Aorta (tissue), 5 donors: ENCODE measurements at places on chromosomes 4 and X. TPM values are rescaled to one million over a fixed set of nuclear protein-coding genes. Genes with fewer than 3 reads are reported as not detected.

DKK2 gene
- 2.5 TPM for total RNA-seq

CDK16 gene
- total RNA-seq, result 52.5 TPM

GAB3 gene
- total RNA-seq, result 5.2 TPM

L1CAM gene
- total RNA-seq, result 11.6 TPM

AADAT gene
- total RNA-seq, result 5.7 TPM

ARHGAP10 gene
- 94.5 TPM for total RNA-seq

EFHC2 gene
- 0.84 TPM for total RNA-seq

SUPT20HL1 gene
- total RNA-seq, result 0.15 TPM

SPANXN3 gene
- total RNA-seq, result not detected

DMRTC1 gene
- total RNA-seq, result not detected

METTL14 gene
- total RNA-seq, result 43.6 TPM

- H3K27ac ChIP-seq, result no peak overlapping the region
- no peak for DNase-seq
- no peaks in the 10 kb centered on the region for H3K27me3 ChIP-seq
- no peaks in the 10 kb centered on the region for H3K4me1 ChIP-seq
Observed at GRCh38 chrX:114162068-114162735, 421.7 kb upstream of the HTR2C start.

- H3K36me3 ChIP-seq, result no peaks in the 10 kb centered on the region
- no peak overlapping the region for H3K4me3 ChIP-seq
- H3K4me1 ChIP-seq, result no peaks in the 10 kb centered on the region
- no peak overlapping the region for H3K27ac ChIP-seq
- DNase-seq, result no peak
Observed at GRCh38 chr4:67935888-67936287, 27.4 kb downstream of the TMPRSS11A start.

GRCh38 chrX:120000490-120001246, 57.1 kb upstream of the NKAP start:
- H3K4me1 ChIP-seq, result no peaks in the 10 kb centered on the region
- no peak overlapping the region for H3K27ac ChIP-seq
- no peaks in the 10 kb centered on the region for H3K27me3 ChIP-seq
- no peaks in the 10 kb centered on the region for H3K36me3 ChIP-seq

DNA sequence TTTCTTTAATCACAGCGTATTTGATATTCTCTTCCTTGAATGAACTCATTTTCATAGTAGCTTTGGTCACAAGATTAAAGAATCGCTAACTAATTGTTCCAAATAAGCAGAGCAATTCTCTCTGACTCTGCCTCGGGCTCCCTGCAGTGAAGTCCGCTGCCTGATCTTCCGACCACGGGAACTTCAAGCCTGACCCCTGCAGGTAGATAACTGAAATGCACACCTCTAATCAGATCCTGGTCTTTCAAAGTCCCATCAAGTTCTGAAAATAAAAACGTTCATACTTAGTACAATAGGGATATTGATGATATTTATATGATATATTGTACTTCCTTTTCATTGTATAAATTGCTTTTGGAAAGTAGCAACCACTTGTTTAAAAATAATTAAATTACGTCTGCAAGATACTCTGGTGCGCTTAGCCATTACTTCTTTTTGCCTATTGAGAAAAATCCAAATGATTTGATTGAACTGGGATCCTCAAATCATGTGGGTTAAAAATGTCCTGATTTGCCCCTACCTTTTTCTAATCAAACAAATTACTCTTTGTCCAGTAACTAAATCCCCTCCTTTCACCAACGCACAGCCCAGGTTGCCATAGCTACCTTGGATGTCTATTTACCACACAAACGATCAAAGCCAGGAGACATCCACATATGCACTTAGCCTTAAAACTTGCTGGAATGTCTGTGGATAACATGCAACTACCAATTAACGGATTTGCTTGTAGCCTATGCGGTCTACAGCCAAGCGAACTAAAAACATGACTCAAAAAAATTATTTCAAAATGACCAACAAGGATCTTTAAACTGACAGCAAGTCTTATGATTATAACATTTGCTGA, 4.2 kb downstream of the MID1 start:
- no peaks in the 10 kb centered on the region for H3K27me3 ChIP-seq
- no peak overlapping the region for H3K4me3 ChIP-seq
- no peak for DNase-seq
- no peaks in the 10 kb centered on the region for H3K4me1 ChIP-seq

DNA sequence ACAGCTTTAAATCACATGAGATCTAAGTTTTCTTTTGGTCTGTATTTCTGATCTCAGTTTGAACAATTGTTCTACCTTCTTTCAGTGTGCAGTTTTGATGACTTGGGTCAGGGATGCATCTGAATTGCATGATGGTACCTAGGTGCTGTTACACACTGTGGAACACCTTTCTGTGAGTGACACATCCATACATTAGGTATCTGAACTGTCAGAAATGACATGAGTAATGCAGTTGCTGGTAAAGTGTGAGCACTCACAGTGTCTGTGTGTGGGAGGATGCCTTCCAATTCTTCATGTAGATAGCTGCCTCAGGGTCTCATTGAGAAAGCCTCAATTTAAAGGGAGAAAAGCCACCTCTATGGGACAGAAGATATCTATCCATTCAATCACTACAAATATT, 411.9 kb downstream of the PPARGC1A start:
- H3K36me3 ChIP-seq, result no peaks in the 10 kb centered on the region
- no peak overlapping the region for H3K4me3 ChIP-seq
- no peak overlapping the region for H3K27ac ChIP-seq
- no peaks in the 10 kb centered on the region for H3K4me1 ChIP-seq
- H3K27me3 ChIP-seq, result no peaks in the 10 kb centered on the region

DNA sequence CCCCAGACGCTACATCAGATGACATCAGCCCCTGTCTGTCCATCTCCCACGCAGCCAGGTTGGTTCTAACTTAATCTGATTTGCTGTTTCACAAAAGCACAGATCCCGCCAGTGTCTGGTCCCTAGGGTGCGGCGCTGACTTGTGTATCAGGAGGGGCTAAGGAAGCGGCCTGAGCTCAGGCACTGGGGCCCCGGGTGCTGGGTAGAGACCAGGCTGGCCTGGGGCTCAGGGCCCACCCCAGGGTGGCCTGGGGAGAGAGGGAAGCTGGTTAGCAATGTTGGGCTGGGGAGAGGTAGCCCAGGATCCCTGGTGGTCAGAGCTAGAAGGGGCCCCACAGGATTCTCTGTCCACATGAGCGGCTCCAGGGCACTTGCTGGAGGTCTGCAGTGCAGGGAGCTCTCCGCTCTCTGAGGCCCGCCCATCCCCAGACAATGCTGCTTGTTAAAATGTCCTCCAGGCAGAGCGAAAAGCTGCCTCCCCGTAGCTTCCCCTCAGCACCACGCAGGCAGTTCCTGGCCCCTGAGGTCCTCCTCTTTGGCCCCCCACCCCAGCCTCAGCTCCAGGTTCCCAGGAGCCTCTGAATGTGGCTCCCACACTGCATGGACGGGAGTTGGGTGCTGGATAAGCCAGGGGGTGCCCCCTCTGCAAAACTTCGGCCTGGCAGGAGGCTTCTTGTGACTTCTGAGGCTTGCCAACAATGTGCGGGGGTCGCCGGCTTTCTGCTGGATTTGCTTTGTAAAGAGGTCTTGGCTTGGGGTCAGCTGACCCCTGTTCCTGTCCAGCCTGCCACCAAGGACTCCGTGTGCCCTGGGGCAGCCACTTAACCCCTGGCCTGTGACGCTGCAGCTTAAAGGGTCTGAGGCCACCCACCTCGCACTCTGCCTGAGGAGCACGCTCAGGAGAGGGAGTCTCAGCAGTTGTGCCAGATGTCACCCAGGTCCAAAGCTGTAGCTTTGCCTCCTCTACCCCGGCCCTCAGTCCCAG, 112.9 kb downstream of the CPZ start:
- no peaks in the 10 kb centered on the region for H3K36me3 ChIP-seq
- DNase-seq, result no peak
- no peak overlapping the region for H3K4me3 ChIP-seq
- H3K27ac ChIP-seq, result no peak overlapping the region
- H3K27me3 ChIP-seq, result no peaks in the 10 kb centered on the region

GRCh38 chr4:187500796-187501195, 494.8 kb upstream of the ZFP42 start:
- H3K36me3 ChIP-seq, result no peaks in the 10 kb centered on the region
- H3K27me3 ChIP-seq, result no peaks in the 10 kb centered on the region
- no peak for DNase-seq
- no peak overlapping the region for H3K4me3 ChIP-seq
- H3K27ac ChIP-seq, result no peak overlapping the region
- no peaks in the 10 kb centered on the region for H3K4me1 ChIP-seq

DNA sequence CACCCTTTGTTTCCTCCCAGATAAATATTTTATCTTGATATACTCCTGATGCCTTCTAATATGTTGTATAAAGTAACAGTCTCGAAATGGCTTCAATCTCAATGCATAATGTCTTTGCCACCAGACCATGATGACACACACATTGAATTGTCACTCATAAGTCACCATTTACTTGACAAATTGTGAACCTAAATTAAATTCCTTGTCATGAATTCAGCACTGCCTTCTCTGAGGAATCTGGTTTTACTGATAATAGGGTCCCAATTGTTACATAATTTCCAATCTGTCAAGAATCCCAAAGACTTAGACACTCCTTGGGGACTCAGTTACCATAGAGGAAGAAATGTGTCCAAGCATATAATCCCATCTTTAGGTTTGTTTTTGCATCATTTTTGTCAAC, 82.3 kb downstream of the NWD2 start:
- no peak overlapping the region for H3K27ac ChIP-seq
- no peaks in the 10 kb centered on the region for H3K36me3 ChIP-seq
- no peak for DNase-seq
- H3K4me1 ChIP-seq, result no peaks in the 10 kb centered on the region
- H3K27me3 ChIP-seq, result no peaks in the 10 kb centered on the region

GRCh38 chrX:9797384-9798360, 11.4 kb downstream of the SHROOM2 start:
- H3K27me3 ChIP-seq, result no peaks in the 10 kb centered on the region
- DNase-seq, result no peak
- H3K4me1 ChIP-seq, result no peaks in the 10 kb centered on the region
- H3K4me3 ChIP-seq, result no peak overlapping the region
- no peaks in the 10 kb centered on the region for H3K36me3 ChIP-seq

DNA sequence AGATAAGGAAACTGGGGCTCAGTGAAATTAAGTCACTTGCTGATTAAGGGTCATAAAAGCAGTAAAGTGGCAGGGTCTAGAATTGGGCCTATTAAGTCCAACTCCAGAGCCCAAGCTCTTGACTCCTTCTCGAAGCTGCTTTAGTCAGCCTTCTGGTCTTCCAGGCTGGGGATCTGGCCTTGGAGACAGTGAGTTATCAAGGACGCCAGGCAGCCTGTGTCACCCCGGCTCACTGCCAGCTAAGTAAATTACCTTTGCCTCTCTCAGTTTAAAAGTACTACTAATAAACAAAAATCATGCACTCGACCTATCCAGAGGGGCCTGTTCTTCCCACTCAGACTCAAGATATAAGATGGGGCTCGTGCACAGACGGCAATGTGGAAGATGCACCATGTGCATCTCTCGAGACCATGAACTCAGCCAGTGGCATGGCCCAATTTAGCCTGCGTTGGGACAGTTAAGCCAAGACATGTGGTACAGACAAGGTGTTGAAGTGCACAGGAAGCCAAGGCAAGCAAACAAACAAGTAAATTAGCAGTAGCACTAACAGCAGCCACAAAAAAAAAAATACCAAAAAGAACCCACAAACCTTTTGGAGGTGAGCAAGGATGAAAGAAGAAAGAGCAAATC, 62.0 kb upstream of the MAP3K15 start:
- DNase-seq, result no peak
- no peak overlapping the region for H3K27ac ChIP-seq
- H3K4me3 ChIP-seq, result no peak overlapping the region
- no peaks in the 10 kb centered on the region for H3K36me3 ChIP-seq
- H3K27me3 ChIP-seq, result no peaks in the 10 kb centered on the region
- no peaks in the 10 kb centered on the region for H3K4me1 ChIP-seq

DNA sequence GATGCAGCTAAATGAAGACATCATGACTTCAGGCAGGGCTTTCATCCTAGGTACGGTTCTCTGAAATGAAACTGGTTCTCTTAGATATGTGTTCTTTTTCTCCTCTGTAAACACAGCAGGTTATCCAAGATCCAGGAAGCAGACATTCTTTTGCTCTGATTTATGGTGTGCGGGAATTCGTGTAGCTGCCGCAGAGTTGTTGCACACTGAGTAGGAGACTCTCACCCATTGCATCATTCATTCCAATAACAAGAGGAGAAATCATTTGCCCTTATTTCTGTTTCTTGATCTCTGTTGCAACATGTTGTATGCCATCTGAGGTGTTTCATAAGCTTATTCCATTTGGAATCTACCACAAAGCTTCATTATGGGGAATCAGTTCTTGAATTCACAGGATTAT, 133.6 kb upstream of the VCX2 start:
- no peak for DNase-seq
- no peak overlapping the region for H3K4me3 ChIP-seq
- no peaks in the 10 kb centered on the region for H3K27me3 ChIP-seq
- no peaks in the 10 kb centered on the region for H3K36me3 ChIP-seq
- no peaks in the 10 kb centered on the region for H3K4me1 ChIP-seq
- no peak overlapping the region for H3K27ac ChIP-seq

DNA sequence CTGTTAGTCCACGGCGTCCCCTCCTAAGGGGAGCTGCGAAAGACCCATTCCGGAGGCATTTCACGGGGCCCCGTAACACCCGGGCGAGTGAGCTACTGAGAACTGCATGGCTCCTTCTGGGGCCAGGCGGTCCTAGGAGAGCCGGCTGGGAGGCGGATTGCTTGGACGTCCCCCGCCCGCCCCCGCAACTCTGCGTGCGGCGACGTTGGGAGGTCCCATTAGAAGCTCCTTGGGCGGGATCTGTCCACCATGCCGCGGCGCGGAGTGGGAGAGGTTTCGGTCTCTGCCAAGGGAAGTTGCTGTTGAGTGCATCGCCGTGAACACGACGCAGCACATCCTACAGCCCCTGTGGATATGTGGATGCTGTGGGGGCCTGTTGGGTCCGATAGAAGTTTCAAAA, 85.4 kb upstream of the IGFBP7 start:
- H3K36me3 ChIP-seq, result no peaks in the 10 kb centered on the region
- no peak for DNase-seq
- no peak overlapping the region for H3K27ac ChIP-seq
- H3K4me3 ChIP-seq, result no peak overlapping the region

GRCh38 chrX:75067931-75068330, 88.2 kb downstream of the ABCB7 start:
- H3K27ac ChIP-seq, result no peak overlapping the region
- DNase-seq, result no peak
- H3K4me3 ChIP-seq, result no peak overlapping the region
- H3K27me3 ChIP-seq, result no peaks in the 10 kb centered on the region
- H3K4me1 ChIP-seq, result no peaks in the 10 kb centered on the region
